ENCODE measurements at places on chromosomes 6 and 20. TPM values are rescaled to one million over a fixed set of nuclear protein-coding genes. Genes with fewer than 3 reads are reported as not detected.

Gene FOXS1
- total RNA-seq, result not detected

Gene GSTA2
- total RNA-seq, result not detected

Gene PRSS16
- total RNA-seq, result 14.5 TPM

DNA sequence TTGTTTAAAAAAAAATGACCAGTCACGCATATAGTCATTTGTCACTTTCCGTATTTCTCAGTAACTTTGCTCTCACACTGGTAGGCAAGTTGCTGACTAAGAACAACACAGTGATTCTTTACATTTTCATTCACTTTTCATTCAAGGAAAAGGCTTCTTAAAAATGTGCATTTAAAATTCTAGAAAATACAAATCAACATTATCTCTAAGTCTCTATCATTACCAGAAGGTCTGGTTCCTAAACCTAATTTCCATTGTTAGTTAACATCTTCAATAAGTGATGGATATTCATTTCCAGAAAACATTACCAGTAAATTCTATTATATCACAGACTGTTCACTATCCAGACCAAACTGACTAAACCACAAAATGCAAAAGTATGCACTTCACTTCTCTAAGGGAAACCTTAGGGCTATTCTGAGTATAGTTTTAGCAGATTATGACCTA, 115.3 kb downstream of the AHI1 start:
- no peaks in the 10 kb centered on the region for H3K4me1 ChIP-seq
- H3K4me3 ChIP-seq, result no peak overlapping the region
- DNase-seq, result no peak
- no peaks in the 10 kb centered on the region for H3K36me3 ChIP-seq
- no peak overlapping the region for H3K27ac ChIP-seq

DNA sequence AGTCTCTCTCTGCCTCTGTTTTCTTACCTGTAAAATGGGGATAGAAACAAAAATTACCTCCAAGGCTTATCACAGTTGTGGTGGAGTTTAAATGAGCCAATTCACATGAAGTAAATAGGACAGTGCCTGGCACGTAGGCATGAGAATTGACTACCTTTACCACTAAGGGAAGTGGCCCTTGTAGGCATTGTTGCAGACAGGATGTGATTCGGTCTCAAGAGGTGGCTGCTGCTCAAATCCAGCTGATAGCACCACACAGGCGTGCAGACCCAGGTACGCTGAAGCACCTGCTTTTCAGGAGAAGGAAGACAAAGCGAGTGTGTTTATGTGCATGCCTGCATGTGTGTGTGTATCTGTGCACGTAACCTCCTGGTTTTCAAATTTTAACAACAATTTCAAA, 108.6 kb downstream of the EYA2 start:
- H3K4me1 ChIP-seq, result no peaks in the 10 kb centered on the region
- no peak for DNase-seq
- no peak overlapping the region for H3K27ac ChIP-seq
- no peak overlapping the region for H3K4me3 ChIP-seq

Gene MOCS3
- 6.4 TPM for total RNA-seq

DNA sequence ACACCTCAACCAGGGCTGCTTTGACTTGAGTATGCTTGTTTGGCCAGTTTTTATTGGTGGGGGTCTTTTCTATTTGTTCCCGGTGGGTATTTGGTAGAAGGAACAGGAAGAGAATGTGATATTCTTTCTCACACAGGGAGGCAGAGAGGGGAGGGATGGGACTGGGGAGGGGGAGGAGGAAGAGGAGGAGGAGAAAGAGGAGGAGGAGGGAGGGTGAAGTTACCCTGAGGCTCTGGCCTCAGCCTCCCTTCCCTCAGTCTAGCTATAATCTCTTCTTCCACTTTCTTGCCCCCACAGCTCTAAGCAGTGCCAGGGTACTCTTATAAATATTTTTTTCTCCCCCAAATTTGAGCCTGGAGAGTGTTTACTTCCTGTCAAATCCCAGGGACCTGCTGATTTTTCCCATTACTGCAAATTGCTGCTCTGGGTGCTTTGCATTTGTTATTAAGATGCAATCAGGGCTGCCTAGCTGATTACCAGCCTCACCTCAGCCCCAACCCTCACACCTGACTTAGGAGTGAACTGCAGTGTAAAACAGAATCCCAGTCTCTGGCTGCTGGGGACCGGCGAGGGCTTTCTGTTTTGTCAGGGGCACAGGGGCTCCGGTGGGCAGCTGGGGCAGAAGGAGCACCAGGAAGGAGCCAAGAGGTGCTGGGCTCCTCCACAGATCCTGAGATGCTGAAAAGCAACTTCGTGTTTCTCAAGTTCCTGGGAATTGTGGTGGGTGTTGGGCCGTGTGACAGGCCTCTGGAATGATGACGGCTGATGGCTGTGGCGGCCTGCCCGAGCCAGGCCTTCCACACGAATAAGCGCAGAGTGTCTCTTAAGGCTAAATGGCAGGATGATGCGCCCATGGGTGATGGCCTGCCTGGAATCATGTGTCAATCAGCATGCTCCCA, 141.4 kb downstream of the CD83 start:
- H3K27ac ChIP-seq, result no peak overlapping the region
- no peaks in the 10 kb centered on the region for H3K36me3 ChIP-seq
- H3K27me3 ChIP-seq, result no peaks in the 10 kb centered on the region
- no peak overlapping the region for H3K4me3 ChIP-seq
- no peak for DNase-seq
- H3K4me1 ChIP-seq, result no peaks in the 10 kb centered on the region

Gene SRMS
- total RNA-seq, result 3.2 TPM

Gene E2F1
- total RNA-seq, result 30.9 TPM

GRCh38 chr6:4504700-4505099, 271.5 kb upstream of the CDYL start:
- no peak for DNase-seq
- no peak overlapping the region for H3K4me3 ChIP-seq
- no peaks in the 10 kb centered on the region for H3K36me3 ChIP-seq
- no peaks in the 10 kb centered on the region for H3K4me1 ChIP-seq
- H3K27me3 ChIP-seq, result no peaks in the 10 kb centered on the region

DNA sequence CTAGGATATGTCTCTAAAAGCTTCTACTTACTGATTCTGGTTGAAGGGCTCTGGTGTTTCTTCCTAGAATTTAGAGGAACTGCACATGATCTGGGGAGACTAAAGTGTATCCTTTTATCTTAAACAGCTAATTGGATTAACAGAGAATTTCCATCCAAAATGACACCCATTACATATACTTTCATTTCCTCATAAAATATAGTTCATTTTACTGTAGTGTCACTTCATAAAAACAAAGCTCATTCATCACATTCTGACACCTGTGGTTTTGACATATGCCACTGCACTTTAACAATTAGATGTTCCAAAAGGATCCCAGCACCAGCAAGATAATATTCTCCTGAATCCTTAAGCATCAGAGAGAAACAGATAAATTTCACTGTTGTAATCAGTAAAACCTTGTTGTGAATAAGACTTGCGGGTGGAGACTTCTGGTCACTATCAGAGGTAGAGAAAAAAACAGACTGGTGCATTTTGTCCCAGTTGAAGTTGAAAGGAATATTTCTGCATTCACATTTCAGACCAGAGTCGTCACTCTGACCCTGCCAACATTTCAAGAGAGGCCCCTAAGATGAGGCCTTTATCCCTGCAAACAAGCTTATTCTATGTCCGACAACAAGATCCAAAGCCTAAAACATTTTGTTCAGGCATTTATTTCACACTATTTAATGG, 175.3 kb upstream of the BMP5 start:
- H3K4me3 ChIP-seq, result no peak overlapping the region
- H3K27ac ChIP-seq, result no peak overlapping the region
- no peaks in the 10 kb centered on the region for H3K27me3 ChIP-seq
- no peaks in the 10 kb centered on the region for H3K4me1 ChIP-seq
- H3K36me3 ChIP-seq, result no peaks in the 10 kb centered on the region

Gene ARMH2
- not detected for total RNA-seq

Gene CD93
- 0.07 TPM for total RNA-seq

- no peak overlapping the region for H3K27ac ChIP-seq
- DNase-seq, result no peak
- no peaks in the 10 kb centered on the region for H3K36me3 ChIP-seq
- no peak overlapping the region for H3K4me3 ChIP-seq
Measured at GRCh38 chr6:45679631-45680030, 301.9 kb upstream of the SUPT3H start.

DNA sequence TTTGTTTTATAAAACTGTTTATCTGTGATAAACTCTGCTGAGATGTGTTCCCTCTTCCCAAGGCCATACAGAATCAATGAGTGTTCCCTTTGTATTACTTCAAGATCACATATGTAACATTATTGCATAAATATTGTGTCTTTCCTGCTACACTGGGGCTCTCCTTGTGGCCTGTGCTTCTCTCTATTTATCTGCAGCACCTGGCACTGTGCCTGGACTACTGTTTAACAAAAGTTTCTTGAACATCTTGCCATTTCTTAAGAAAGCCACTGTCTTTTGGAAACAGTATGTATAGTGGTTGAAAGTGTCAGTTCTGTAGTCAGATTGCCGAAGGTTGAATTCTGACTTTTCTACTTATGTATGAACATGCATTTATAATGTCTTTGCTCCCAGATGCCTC, 169.0 kb upstream of the SCGN start:
- DNase-seq, result no peak
- no peak overlapping the region for H3K4me3 ChIP-seq
- no peaks in the 10 kb centered on the region for H3K36me3 ChIP-seq
- no peaks in the 10 kb centered on the region for H3K27me3 ChIP-seq
- H3K4me1 ChIP-seq, result peaks cover 3% of the 10 kb centered on the region

DNA sequence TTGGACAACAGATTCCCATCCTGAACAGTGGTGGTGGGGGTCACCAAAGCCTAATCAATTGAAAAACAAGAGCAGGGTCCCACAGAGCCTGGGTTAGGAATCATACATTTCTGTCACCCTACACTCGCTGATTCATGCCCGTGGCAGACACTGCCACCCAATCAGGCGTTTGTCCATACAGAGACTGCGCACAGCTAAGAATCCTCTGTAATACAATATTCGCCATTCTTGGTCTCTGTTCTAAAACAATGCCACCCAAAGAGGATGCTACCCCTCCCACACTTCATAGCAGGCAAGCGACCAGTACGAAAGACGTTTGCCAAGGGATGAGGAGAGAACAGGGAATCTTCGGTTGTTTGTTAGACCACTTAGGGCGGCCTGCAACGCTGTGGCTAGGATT, 28.1 kb upstream of the SLC22A23 start:
- H3K27me3 ChIP-seq, result no peaks in the 10 kb centered on the region
- DNase-seq, result no peak
- no peak overlapping the region for H3K27ac ChIP-seq
- H3K4me3 ChIP-seq, result no peak overlapping the region
- no peaks in the 10 kb centered on the region for H3K36me3 ChIP-seq

- H3K4me3 ChIP-seq, result no peak overlapping the region
- H3K36me3 ChIP-seq, result peaks cover 12% of the 10 kb centered on the region
- no peaks in the 10 kb centered on the region for H3K4me1 ChIP-seq
- H3K27ac ChIP-seq, result no peak overlapping the region
- H3K27me3 ChIP-seq, result no peaks in the 10 kb centered on the region
Measured at GRCh38 chr6:41596096-41596685, 42.1 kb upstream of the MDFI start.

DNA sequence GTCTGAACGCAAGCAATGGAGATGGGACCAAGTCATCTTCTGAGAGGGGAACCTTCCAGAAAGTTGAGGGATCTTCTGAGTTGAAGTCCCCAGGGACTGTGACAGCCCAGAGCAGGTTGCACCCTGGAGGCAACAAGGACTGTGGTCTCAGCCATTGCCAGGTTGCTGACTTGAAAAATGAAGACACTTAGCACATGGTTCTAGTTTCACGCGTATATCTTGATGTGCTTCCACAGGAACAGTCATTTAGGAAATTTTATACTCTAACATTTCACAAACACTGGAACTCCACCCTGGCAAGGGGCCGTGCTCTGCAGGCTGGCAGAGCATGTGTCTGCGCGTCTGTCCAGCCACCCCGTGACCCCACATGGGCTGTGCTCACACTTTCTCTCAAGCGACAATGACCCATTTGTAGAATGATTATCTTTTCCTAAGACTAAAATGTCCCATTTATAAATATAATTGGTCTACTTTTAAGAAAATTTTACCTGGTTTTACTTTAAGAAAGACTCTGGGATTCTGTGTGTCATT, 157.0 kb downstream of the ERMARD start:
- no peaks in the 10 kb centered on the region for H3K36me3 ChIP-seq
- H3K4me1 ChIP-seq, result peaks cover 6% of the 10 kb centered on the region
- H3K4me3 ChIP-seq, result no peak overlapping the region
- H3K27ac ChIP-seq, result no peak overlapping the region
- no peaks in the 10 kb centered on the region for H3K27me3 ChIP-seq

Gene LY6G5B
- total RNA-seq, result 15.4 TPM

- no peak for DNase-seq
- no peaks in the 10 kb centered on the region for H3K36me3 ChIP-seq
- no peak overlapping the region for H3K4me3 ChIP-seq
Measured at GRCh38 chr6:164108869-164109769, 694.6 kb downstream of the QKI start.

DNA sequence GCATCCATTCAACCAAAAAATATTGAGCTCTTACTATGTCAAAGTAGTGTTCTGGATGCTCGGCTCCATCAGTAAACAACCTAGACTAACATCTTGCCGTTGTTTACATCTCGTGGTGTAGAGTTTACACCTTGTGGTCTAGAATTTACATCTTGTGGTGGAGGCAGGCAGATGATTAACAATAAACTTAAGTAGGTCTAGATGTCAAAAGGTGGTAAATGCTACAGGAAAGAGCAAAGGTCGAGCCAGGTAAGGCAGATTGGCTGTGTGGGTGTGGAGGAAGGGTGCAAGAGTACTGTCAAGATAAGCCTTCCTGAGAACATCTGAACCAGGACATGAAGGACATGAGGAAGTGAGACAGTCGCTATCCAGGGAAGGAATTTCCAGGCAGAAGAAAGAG, 88.4 kb upstream of the ESR1 start:
- no peaks in the 10 kb centered on the region for H3K36me3 ChIP-seq
- no peak overlapping the region for H3K4me3 ChIP-seq
- no peaks in the 10 kb centered on the region for H3K4me1 ChIP-seq
- no peak for DNase-seq
- no peak overlapping the region for H3K27ac ChIP-seq
- no peaks in the 10 kb centered on the region for H3K27me3 ChIP-seq

GRCh38 chr6:63456734-63457133, 115.5 kb upstream of the LOC128125822 start:
- no peak overlapping the region for H3K4me3 ChIP-seq
- H3K36me3 ChIP-seq, result no peaks in the 10 kb centered on the region
- no peaks in the 10 kb centered on the region for H3K27me3 ChIP-seq
- peaks cover 3% of the 10 kb centered on the region for H3K4me1 ChIP-seq
- H3K27ac ChIP-seq, result no peak overlapping the region
- DNase-seq, result no peak

Data from HCT116 (cell line).